ENCODE measurements at places on chromosomes 1 and 21.

- DNase-seq = peak; percentile 81
These were observed 34.9 kb upstream of the PPP1R15B start for GRCh38 chr1:204446413-204447111.

- no peak for DNase-seq
These were observed 471.2 kb upstream of the RUNX1 start for GRCh38 chr21:35520302-35520701.

- DNase-seq = no peak
These were observed 2.5 kb downstream of the TMEM63A start for GRCh38 chr1:225879521-225880221.

GRCh38 chr1:66168948-66169671 is 364.8 kb upstream of the SGIP1 start:
- peak; percentile 52 for DNase-seq

- peak; percentile 72 for DNase-seq
These were observed 10.4 kb upstream of the GJA8 start for GRCh38 chr1:147892216-147892615.

DNA sequence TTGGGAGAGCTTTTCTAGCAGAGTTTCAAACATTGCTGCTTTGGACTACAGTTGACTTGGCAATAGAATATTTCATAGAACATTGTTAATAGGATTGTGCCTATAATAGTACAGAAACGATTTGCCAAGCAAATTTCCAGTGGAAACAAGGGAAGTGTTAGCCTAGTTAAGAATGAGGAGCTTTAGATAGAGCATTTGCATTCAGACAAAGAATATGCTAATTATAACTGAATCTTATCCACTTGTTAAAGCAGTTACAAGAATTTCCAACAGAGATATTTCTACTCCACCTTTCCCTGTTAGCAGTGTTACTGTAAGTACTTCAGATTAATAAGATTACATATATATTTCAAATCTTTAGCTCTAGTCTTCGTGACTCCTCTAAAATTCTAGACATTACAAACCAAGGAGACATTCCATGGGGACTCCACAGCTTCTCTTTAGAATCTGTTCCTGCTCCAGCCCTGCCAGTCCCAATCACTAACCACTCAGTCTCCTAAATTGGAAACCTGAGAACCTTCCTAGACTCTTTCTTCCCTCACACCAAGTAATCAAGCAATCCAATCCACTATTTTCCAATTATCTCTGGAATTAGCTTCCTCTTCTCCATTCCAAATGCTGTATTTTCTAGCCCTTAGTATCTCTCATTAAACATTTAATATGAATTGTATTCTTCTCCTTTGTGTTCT is 141.8 kb upstream of the PBX1 start:
- no peak for DNase-seq

- no peak for DNase-seq
These were observed 724.5 kb downstream of the NCAM2 start for GRCh38 chr21:21722731-21723130.

- no peak for DNase-seq
These were observed 23.6 kb downstream of the ZBTB18 start for GRCh38 chr1:244074559-244075171.

DNA sequence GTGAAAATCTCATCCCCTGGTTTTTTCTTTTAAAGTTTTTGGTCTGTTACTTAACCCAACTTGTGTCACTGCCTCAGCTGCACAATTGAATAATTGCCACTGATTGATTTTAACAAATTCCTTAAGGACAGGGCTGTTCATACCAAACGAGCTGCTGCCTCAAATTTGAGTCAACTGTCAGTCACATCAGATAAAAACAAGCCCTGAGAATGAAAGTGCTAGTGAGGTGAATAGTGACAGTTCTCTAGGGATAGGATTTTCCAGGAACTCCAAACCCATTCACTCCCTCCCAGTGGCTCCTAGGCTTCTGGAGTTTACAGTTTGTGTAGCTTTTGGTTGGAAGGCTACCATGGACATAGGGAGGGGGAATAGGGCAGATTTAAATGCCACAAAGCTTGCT is 79.4 kb downstream of the SAMSN1 start:
- no peak for DNase-seq

GRCh38 chr1:27560268-27561123 is 43.4 kb downstream of the AHDC1 start:
- DNase-seq = no peak

DNA sequence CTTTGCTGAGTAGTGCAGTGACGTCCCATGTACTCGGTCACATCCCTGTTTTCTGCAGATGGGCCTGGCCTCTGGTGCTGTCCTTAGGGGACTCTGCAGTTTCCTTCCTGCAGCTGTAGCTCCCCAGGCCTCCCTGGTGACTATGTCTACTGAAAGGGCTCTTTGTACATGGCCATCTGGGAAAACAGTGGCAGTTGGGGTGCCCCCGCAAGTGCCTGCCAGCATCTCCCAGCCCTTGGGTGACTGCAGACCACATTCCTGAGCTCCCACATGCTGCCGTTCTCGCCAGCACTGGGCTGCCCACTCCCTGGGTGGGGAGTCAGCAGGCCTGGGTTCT is 37.5 kb upstream of the KCNA10 start:
- DNase-seq = no peak

- no peak for DNase-seq
These were observed 1156.6 kb downstream of the PLA2G4A start for GRCh38 chr1:187985145-187985896.

DNA sequence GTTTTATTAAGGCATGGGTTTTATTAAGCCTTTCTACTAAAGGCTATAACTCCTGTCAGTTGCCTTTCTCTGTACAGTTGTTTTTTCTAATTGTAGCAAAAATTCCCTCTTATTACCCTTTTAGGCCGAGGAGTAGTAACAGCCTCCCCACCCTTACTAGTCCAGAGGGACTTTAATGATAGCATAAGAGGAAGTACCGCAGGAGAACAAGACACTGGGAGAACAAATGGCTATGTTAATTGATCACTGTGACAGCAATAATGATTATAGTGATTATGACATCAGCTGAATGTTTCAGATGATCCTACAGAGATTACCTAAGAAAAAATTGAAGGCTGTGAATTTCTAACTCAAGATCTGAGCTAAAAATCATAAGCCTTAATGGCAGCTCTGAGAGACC is 383.0 kb upstream of the PTBP2 start:
- DNase-seq = no peak

DNA sequence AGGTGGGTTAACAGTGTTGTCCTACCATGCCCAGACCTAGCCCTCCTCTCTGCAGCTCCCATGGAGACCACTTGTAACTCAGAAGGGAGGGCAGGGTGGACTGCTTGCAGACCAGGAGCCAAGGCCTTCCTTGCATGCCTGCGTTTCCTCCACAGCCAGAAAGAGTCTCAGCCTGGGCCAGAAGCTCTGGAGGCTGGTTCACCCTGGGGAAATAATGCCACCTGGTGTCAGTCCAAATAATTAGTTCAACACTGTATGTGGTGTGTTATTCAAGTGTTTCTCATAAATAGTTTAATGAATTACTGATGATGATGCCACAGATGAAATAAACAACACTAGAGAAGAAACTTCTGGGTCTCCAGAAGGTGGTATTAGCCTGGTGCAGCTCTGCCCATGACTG is 16.9 kb upstream of the VANGL1 start:
- DNase-seq = no peak

DNA sequence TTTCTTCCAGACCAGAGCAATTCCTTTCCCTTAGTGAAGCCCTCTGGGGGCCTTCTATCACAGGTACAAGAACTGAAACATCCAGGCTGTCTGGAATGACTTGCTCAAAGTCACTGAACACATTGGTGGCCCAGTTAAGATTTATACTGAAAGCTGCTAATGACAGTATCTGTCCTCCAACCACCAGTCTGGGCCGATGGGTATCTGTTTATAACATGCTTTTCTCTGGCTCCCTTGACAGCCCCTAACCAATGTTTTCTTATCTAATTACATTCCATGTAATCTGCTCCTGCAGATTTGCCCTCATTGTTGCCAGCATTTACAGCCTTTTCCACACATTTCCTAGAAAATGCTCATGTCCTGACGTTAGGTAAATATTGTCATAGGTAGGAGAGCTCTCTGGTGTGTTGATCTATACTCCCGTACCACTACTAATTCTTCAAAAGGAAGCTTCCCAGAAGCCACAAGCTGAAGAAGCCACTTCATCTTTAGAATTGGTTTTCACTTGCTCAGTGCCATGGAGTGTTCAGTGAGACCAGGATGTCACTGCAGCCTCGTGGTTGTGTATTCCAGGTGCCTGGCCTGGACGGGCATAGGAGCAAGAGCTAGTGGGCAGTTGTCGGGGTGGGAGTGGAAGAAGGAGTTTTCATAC is 163.9 kb downstream of the TSEN15 start:
- DNase-seq = no peak

- no peak for DNase-seq
These were observed 130.3 kb downstream of the CASZ1 start for GRCh38 chr1:10665930-10666850.

DNA sequence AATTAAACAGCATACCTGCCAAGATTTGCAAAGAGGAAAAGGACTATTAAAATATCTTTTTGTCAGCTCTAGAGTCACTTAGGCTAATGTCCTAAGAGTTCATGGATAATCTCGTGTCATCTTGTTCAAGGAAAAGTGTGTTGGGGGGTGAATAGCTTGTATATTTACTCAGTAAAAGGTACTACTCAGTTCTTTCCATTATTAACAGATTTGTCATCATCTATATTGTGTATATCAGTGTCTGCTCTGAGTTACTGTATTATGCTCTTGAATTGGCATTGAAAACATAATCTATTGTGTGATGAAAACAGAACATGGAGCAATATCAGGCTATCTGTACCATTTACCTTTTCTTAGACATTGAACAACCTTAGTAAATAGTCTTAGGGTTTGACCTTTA is 41.9 kb downstream of the SMG7 start:
- DNase-seq = no peak

DNA sequence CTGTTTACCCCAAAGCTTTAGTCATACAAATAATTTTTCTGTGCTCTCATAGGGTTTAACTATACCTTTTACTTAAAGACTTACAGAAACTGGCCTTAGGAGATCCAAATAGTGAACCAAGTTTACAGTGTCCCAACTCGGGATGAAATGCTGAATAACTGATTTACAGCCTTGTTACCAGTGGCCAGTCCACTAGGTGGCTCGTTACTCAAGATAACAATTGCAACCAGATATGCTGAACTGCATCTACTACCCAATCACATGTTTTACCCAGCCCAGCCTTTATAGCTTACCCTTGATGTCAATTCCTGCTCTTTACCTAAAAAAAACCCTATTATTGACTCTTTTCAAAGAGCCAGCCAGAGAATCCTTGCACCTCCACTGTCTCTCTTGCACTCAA is 1148.8 kb upstream of the ADGRL4 start:
- no peak for DNase-seq

DNA sequence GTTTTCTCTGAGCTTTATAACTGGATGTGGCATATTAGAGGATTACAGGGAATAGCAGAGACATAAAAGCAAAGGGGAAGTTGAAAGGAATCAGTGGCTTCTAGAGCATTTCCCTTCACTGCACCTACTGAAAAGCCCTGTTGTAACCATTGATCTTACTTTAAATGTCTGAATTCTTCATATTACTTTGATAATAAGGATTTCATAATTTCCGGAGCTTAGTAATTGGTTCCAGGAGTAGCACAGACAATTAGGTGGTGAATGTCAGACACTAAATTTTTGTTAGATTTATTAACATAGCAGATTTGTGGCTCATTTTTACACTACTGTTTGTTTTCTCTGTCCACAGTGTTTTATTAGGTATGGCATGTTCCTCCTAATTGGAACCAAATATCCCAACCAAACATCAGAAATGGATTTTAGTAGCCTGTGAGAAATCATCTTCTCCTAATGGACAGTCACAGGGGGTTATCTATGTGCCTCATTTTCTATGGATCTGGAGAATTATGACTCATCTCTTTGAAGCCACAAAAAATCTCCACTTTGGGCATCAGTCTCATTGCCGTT is 100.5 kb downstream of the GIPC2 start:
- DNase-seq = no peak

DNA sequence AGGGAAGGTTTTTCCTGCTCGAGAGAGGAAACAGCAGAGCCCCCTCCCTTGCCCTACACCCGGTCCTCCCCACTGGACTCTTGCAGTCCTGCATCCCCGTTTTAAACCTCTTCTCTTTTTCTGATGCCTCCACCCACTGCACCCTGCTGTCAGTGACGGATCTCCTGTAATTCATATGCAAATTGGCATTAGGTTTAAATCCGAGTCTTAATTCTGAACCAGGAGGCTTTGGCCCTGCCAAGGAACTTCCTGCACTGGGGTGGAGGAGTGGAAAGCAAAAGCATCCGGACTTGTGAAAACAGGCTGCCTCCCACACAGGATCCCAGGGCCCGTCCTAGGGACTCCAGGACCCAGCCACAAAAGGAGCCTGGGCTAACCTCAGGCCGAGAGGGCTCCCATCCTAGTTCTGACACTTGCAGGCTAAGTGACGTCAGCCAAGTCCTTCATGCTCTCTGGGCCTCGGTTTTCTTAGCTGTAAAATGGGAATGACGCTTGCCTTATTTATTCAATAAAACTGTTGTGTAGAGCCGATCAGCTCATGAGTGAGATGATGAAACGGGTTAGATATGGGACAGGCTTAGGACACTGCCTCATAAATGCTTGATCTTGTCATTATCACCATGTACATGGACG is 613.3 kb downstream of the AJAP1 start:
- DNase-seq = no peak

GRCh38 chr1:160724465-160725242 is 13.0 kb upstream of the CD48 start:
- no peak for DNase-seq

- no peak for DNase-seq
These were observed 25.6 kb downstream of the MATN1 start for GRCh38 chr1:30697571-30698376.

DNA sequence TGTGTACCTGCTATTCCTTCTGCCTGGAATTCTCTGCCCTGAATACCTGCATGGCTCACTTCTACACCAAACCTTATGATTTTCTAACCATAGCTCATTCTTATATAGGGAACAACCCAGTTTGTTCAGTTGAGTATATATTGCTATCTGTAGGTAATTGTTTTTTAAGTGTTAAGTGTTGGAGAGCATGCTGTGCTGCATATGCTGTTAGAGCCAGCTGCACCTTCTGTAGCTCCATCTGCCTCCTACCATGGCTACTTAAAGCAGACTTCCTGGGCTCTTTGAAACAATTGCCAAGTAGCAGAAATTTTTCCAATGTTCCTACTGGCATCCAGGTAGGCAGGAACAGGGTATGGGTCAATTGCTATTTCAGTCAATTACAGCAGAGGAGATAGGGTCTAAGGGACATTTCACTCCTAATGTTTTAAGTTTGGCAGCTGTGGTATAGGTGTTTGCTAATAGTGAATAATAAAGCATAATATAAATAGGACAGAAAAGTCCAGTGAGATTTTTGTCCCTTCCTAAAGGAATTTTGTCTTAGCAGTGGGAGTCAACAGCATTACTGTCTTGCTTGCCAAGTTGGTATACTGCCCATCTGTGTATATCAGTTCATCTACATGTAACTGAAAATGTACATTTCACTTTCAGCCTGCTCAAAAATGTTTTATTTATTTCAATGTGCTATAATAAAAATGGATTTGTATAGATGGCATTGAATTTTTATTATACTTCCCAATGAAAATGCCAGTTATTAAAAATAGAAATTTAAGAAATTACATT is 34.0 kb upstream of the C1orf115 start:
- no peak for DNase-seq
